ENCODE measurements at places on chromosomes 2 and 18.

DNA sequence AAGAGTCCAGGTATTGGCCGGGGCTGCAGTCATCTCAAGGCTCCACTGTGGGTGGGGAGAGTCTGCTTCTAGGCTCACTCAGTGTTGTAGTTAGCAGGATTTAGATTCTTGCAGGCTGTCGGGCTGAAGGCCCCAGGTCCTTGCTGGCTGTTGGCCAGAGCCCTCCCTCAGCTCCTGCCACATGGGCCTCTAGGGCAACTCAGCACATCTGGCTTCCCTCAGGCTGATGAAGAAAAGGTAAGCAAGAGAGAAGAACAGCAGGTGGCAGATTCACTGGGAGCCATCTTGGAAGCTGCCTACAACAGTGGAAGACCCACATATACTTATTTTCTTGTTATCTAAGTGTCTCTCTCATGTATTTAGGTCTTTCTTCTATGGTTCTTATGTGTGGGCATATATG, 4.3 kb downstream of the MRPS9 start:
- no peak for DNase-seq

DNA sequence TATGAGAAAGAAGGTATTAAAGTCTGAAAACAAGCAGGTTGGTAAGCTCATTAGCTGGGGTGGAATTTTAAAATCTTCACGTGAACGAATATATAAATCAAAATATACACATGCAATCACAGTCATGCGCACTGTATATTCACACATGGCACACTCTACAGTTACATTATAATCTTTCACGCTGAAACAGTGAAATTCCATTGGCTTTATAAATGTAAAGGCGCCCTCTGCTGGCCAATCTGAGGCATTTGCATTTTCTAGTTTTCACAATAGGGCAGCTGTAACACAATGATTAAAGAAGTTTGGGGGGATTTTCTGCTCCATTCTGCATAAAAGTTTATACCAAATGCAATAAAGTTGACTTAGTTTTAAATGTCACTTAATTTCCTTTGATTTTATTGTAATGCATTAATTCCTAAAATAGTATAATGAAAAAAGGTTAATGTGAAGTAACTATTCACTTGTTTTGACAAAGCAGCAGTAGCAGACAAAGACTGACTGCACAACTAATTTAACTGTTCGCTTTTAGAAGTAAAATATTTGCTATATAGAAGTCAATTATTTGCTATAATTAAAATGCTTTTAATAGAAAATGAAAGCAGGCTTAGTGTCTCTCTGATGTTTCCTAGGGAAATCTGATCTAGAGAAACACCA, 17.2 kb downstream of the IFIH1 start:
- peak; percentile 35 for DNase-seq

- DNase-seq = no peak
Measured at GRCh38 chr18:75827751-75828287, 400.3 kb upstream of the SMIM21 start.

- DNase-seq = no peak
Measured at GRCh38 chr2:239087046-239087710, 239.3 kb downstream of the TWIST2 start.

- no peak for DNase-seq
Measured at GRCh38 chr2:199679883-199680282, 171.1 kb downstream of the FTCDNL1 start.

DNA sequence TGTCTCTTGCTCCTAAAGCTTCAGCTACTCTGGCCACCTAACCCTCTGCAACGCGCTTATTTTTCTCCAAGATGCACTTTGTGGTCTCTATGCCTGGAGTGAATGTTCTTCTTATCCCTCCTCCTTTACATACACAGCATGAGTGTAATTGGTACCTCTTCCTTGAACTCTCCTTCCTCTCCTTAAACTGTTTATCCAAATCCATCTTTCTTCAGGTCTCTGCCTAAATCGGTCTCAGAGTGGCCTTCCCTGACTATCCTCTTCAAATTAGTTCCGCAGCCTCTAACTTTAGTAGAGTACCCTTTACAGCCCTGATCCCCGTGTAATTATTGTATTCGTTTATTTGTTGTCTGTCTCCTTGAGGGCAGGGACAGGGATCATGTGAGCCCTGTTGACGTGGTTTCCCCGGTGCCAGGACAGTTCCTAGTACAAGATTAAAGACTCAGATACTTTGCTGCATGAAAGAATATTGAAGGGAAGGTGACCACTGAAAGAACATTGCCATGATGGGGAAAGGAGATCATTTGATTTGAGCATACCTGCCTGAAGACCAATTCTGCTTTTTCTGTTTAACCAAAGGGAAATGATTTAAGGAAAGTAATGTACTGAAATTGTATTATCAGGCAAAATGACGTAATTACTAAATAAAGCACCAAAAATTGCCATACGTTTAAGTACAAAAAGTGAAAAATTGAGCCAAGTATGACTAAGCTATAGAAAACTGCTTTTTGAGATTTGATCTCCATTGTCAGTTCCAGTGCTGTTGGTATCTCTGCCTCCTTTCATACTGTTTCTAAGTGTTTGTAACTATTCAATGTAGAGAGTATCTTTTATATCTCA, 1.2 kb downstream of the CNOT9 start:
- no peak for DNase-seq

DNA sequence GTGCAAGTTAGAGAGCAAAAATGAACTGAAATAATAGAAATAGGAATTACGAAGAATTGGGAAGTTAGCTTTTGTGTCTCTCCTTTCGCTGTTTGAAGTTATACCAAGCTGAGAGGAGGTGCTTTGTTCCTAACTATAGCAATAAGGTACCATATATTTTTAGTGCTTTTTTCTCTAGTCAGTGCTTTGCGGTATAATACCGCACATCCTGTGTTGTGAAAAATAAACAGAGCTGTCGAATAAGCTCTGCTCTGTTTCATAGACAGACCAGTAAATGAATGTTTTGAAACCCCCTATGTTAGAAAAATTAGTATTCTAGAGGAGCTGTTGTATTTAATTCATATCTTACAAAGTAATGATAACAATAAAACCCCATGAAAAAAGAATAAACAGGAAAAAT, 130.8 kb downstream of the MAP4K4 start:
- no peak for DNase-seq

DNA sequence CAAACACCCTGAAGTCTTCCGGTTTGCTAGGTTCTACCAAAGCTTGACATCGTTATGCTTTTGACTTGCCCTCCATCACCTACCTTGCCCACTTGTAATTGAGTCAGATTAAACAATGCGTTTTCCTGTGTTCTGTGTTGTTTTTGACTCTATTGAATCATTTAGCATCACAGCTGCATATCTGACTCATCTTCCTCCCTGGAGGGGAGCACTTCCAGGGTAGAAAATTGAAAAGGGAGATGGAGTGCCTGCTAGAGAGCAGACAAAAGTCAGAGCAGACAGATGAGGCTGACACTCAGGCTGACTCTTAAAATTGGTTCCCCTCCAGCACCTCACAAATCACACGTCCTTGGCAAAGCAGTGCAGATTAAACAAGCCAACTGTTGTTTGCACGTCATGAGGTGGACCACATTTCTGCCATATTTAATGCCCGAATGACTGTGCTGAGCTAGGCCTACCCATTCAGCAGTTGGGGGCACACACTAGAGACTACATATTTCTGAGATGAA, 2.2 kb downstream of the MPP4 start:
- no peak for DNase-seq

GRCh38 chr2:85665264-85665937, 2.6 kb downstream of the SFTPB start:
- DNase-seq = no peak

GRCh38 chr18:32289483-32290075, 99.7 kb downstream of the MEP1B start:
- DNase-seq = no peak

GRCh38 chr2:71389384-71390072, 57.9 kb downstream of the ZNF638 start:
- no peak for DNase-seq

DNA sequence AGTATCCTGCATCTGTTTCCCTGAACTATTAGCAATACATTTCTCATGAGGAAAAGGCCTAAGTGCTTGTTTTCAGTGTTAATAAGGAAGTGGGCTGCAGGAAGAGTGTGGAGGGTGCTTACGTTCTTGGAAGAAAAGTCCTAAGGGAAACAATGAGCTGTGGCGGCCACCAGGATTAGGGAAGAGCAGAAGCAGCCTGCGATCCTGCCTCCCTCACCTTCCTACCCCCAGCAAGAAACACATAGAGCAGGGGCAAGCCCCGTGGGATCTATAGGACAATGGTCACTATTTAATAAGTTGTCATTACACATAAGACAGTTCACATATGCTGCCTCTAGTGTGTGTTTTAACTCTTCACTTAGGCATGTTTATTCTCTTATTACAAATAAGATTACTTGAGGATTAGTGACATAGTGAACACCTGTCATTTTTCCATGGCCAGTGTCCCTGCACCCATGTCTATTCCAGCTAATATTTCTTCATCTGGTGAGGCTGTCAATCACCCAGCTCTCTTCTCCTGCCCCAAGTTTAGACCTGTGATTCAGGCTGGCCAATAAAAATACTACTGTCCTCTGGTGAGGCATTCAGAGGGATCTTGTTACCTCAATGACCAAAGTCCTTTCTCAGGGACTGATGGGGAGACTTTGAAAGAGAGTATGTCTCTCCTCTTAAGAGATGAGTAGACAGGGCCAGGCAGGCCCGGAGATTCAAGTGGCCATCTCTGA, 510.9 kb upstream of the CELF4 start:
- DNase-seq = no peak

GRCh38 chr2:46462936-46463335, 16.4 kb upstream of the TMEM247 start:
- no peak for DNase-seq

DNA sequence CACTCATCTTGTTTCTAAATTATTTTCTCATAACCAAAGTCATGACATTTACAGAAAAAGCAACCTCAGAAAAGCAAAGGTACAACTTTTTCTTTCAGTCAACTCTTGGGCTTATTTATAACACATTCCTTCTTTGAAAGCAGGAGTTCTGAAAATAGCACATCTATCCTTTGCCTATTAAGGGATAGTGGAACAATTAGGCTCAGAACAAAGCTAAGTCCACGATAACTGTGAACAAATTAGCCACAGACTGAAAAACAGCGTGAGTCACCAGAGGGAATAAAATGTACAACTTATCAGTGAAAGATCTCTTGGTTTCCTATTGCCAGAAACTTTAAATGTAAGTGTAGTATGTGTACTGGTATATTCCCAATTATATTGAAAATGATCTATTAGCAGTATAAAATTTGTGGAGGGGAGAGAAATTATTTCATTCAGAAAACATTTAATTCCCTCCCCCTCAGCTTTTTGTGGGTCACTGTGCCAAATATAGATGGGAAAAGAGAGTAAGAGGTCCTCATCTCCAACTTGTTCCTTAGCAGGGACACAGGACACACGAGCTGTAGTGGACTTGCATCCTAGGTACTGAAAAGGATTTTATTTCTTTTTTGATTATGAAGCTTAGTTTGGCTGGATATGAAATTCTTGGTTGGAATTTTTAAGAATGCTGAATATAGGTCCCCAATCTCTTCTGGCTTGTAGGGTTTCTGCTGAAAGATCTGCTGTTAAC, 15.4 kb upstream of the MATN3 start:
- no peak for DNase-seq

- DNase-seq = no peak
Measured at GRCh38 chr2:163729636-163730273, 6.1 kb downstream of the FIGN start.

- no peak for DNase-seq
Measured at GRCh38 chr2:54768772-54769428, 45.4 kb downstream of the EML6 start.

DNA sequence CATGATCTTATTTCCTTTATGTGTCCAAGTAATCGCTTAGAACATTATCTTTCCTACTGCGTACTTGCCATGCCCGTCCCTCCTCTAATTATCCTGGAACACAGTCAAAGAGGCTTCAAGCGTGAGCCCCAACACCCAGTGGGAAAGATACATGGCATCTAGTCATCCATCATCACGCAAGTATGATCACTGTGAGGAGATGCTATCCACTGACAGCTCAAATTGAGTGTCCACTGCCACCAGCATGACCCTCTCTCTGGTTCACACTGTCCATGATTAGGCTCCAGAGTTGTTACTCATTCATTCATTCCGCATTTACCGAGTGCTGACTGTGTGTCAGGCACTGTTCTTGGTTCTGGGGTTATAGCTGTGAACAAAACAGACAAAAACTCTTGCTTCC, 124.6 kb downstream of the COPS8 start:
- no peak for DNase-seq

GRCh38 chr2:164747783-164748433, 93.7 kb downstream of the COBLL1 start:
- DNase-seq = no peak

Measured in GF-D8 (cell line).